ENCODE measurements at places on chromosomes 6 and 20.

DNA sequence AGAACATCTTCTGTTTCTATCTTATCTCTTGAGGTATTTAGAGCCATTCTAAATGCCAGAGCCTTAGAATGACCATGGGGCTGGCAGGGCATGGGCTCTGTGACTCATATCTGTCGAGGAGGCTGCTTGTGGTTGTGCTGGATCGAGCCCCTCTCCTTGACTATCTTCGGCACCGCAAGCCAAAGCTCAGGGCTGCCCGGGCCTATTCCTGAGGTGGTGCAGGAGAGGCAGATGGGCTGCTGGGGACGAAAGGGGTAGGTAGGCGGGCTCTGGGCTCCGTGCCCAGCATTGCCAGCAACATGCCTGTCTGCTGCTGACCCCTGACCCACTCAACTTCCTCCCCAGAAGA lies 89.9 kb downstream of the NOL4L start:
- DNase-seq, result no peak

DNA sequence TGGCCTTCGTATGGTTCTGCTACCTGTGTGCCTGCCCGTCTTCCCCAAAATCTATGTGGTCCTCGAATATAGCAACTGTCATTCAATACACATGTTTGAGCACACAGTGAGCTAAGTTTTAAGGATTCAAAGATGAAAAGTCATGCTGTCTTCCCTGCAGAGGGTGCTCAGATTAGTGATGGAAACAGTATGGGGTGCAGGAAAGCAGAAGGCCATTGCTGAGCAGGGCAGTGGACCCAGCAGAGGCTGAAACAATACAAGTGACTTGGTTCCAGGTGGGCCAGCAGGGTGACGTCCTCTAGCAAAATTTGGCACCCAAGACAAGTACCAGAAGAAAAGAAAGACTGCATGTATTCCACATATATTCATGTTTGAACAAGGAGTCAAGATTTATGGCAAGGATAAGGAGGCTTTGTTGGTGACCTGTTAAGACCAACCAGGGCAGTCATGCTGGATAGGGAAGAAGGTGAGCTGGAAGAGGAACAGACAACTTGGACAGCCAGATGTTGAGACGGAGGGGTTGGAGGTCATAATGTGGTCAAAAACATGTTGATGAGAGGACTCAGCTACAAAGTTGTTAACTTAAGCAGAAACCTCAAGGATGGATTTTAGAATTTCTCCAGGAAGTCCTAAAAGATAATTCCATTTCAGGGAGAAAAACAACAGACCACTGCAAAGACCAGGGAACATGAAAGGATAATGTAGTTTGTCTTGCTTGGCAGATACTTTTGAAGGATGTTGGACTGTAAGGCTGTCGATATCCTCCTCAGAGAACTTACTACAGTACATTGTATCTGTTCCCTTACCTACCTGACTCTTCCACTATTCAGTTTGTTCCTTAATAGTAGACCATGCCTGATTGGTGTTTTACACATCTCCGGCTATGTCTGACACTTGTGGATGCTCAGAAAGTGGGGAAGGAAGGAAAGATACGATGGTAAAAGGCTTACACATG lies 2.5 kb downstream of the HLA-DQA1 start:
- DNase-seq, result no peak

- no peak for DNase-seq
Observed at GRCh38 chr6:36469148-36469661, 26.4 kb downstream of the KCTD20 start.

DNA sequence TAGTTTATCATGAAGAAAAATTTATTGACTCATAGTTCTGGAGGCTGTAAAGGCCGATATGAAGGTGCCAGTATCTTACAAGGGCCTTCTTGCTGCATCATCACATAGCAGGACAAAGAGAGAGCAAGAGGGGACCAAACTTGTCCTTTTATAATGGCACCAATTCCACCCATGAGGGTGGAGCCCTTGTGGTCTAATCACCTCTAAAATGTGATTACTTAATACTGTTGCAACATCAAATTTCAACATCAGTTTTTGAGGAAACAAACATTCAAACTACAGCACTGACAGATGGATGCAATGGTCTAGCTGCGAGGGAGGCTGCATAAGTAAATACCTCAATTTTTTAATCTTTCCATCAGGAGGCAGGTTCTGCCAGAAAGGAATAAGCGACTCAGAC lies 76.7 kb upstream of the LAMA2 start:
- DNase-seq, result no peak

- DNase-seq, result no peak
Observed at GRCh38 chr20:42281801-42282200, 663.6 kb upstream of the CHD6 start.

GRCh38 chr20:24880356-24880755 lies 68.7 kb upstream of the CST7 start:
- DNase-seq, result no peak
